ENCODE measurements at places on chromosomes 7 and 10.

GRCh38 chr10:127018298-127018650 is 113.0 kb downstream of the DOCK1 start:
- no peak for DNase-seq

DNA sequence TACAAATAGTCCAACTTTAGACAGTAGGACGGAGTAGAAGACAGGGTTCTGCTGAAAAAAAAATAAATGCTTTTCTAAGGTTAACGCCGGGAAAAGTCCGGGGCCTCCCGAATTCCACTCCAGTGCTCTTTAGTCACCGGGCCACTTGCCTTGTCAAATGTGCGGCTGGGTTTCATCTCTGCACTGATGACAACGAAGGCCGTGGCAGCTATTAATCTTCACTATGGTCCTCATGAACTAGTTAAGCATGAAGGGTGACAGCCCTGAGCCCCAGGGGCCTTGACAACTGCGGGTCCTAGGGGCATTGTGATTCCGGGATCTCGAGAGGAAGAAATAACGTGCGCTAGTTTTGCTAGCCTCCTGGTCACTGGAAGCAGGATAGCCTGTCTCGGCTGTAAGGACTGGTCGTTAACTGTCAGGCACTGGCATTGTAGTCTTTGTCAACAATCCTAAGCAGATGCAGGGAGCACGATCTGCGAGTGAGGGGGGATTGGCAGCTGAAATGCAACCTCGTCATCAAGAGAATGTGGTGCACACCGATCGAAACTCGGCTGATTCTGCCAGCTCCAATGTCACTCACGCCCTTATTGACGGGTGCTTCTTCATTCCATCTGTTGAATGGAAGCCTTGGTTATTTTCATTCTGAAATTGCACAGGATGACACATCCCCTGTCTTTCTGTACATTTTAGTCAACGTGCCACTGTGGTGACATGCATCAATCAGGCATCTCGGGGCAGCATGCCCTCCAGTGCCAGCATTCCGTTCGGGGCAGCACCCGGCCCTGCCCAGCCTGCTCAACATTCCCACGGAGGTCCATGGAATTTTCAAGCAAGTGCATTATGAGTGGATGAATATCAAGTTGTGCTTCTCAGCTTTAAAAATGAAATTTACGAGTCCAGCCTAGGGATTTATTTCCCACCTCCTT is 51.6 kb upstream of the MGMT start:
- DNase-seq: no peak

- DNase-seq: peak; percentile 41
Observed at GRCh38 chr10:124732931-124733570, 11.1 kb downstream of the FAM53B start.

DNA sequence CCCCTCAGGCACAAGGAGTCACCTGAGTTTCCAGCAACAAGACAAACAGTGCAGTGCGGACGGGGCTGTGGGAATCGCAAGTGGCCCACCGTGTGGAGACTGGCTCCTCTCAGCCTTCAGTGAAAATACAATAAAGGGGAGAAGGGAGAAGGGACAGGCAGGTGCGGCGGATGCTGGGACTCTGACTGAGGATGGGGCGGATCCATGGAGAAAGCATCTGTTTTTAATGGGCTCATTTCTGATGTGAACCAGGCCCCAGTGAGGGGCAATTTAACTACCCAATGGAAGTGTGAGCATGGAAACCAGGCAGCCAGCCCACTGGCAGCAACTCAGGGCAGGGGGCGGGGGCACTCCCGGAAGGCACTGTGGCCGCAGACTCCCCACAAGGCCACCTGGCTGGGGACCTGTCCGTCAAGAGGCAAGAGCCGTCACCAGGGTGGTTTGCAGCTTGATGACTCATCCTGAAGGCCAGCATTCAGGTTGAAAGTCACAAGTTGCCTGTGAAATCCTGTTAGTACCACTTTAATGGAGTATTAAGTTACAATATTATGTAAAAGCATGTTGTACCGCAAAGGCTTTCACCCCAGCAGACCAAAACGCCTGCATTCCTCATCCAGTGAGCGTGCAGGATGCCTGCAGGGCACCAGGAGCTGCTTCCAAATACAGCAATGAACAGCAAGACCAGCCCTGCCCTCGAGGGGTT is 476.4 kb downstream of the PTPRN2 start:
- DNase-seq: no peak

DNA sequence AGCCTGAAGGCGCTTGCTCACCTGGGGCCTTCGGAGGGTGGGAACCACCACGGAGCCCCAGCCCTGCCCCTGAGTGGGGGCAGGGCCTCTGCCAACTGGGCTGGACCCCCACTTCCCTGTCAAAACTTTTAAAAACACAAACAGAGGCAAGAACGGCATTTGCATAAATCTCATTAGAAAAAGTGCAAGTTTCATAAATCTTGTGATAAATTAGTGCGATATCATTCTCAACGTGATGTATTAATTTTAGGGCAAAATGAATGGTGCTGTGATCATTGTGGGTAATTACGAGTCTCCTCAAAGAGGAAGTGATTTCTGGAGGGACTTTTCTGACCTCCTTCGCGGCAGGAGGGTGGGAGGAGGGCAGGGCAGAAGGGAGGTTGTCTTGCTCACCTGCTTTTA is 98.3 kb downstream of the CDH23 start:
- DNase-seq: no peak

DNA sequence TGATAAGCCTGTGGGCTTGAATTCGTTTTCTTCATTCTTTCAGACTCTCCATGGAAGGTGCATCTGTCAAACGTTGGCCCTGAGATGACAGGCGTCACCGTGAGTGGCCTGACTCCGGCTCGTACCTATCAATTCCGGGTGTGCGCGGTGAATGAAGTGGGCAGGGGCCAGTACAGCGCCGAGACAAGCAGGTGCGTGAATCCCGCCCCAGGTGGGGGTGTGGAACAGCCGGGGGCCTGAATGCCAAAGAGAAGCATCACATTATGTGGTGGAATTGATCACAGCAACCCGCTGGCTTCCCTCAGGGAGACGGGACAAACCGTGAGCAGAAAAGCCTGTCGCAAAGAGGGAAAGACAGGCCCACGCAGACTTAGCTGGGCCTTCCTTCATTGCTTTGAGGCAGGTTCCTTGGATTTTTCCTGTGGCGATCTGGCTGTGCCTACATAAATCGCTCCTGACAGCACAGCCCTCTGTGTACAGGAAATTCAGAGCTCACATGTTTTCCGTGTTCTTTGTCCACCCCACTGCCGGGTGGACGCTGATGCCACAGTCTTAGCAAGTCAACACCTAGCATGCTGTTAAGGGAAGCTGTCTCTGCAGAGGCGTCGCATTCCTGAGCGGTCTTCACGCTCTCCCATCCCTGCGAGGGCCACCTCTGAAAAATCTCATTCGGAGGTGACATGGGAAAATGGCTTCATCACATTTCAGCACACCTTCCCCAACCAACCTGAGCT is 671.0 kb upstream of the FOXK1 start:
- no peak for DNase-seq

DNA sequence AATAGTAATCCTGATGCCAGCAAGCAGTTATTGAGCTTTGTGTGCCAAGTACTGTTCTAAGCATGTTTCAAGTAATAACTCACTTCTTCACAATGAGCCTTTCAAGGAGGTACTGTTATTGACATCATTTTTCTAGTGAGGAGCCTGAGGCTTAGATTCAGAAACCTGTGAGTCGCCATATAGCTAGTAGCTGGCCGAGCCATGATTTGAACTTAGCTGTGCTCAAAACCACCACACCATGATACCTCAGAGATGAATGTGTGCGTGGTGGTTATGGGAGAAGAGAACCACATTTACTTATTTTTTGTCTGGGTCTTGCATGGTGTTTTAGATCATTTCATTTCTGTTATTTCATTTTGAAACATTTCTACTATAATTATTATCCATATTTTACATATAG is 578.9 kb downstream of the AUTS2 start:
- no peak for DNase-seq

GRCh38 chr7:141356161-141356560 is 195.0 kb upstream of the AGK start:
- DNase-seq: no peak

GRCh38 chr10:8594176-8594575 is 539.7 kb downstream of the GATA3 start:
- DNase-seq: no peak

DNA sequence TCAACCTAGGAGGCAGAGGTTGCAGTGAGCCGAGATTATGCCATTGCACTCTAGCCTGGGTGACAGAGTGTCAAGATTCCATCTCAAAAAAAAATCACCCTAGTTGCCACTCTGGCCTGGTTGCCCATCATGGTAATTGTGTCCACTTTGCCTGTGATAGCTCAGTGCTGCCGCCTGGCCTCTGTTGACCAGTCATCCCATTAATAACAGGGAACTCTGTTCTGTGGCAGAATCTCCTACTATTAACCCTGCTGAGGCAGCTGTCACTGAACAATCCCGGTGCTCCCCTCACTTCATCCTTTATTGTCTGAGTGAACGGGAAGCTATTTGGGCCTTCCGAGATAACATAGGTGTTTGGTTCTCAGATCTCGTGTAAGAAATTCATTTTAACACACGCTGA is 14.6 kb downstream of the ZNF3 start:
- DNase-seq: no peak

GRCh38 chr10:84405662-84406061 is 77.3 kb downstream of the CCSER2 start:
- no peak for DNase-seq

DNA sequence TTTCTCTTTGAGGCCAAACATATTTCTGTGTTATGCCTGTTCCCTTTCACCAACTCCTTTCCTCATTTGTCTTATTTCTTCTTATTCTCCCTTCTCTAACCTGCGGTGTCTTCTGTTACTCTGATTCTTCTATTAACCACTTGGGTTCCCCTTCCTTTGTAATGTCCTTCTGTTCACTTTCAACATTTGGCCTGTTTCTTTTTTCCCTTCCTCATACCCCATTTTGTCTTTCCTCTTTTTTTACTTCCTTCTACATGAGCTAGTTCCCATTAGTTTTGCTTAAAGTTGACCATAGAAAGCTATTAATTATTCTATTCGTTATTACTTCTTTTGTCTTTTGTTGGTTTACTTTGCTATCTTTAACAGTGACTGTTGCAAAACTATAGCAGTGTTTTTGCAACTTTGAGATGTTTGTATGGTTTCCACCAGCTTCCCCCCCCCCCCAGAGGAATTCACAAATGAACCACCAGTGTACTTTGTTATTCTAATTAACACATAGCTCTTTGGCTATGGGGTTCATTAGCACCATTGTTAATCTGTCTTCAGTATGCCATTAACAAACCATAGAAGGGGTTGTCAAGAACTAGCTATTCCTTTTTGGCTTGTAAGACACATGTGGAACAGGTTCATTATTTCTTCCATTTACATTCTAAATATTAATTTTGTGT is 2.9 kb downstream of the LRGUK start:
- DNase-seq: no peak

DNA sequence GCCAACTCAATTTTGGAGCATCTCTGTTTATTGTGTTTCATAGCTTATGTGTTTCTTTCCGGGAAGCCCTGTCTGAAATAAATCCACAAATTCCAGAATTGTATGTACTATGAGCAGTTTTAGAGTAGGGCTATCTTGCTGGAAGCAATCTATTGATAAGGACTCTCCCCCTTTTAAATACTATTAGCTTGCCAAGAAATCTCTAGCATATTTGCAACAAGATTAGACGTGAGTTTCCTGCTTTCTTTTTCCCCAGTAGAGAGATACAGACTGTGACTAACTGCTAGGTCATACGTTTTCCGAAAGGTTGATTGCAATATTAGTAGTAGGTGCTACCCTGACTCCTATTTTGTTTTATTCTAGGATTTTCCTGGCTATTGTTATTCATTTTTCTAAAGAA is 277.0 kb downstream of the MALRD1 start:
- DNase-seq: no peak

- DNase-seq: no peak
Observed at GRCh38 chr7:135160098-135160857, 10.2 kb downstream of the CYREN start.

- no peak for DNase-seq
Observed at GRCh38 chr7:96250776-96251361, 71.0 kb downstream of the SLC25A13 start.

DNA sequence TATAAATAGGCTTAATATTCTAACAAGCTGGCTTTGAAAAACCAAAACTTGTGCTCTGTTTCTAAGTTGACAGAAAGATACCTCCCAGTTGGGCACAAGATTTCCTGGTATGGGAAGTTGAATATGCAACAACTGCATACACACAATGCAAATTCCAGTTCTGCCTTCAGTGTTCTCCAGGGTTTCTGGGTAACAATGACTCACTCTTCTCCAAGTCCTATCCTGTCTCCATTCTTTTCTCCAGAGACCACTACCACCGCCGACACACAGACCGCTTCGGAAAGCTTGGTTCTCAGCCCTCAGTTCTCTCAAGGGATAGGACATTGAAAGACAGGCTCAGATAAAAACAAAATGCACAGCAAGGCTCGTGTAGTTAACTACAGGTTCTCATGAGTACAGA is 12.2 kb downstream of the PDE1C start:
- no peak for DNase-seq

DNA sequence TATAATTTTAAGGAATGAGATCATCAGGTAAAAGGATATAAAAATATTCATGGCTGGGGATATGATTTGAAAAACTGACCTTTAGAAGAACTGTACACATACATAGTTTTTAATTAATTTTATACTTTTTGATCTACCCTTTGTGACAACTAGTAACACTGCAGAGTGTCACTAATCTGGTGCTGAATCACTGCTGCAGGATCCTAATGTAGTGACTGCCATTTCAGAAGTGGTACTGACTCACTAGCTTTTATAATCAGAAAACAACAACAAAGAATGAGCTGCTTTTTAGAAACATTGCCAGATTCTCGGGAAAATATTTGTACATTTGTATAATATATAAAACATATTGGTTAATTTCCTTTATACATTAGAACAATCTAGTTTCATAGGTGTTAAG is 110.4 kb downstream of the HIPK2 start:
- no peak for DNase-seq

GRCh38 chr7:133344275-133344674 is 91.4 kb downstream of the EXOC4 start:
- DNase-seq: no peak

GRCh38 chr7:106865130-106866041 is at the start of gene PIK3CG:
Gene PIK3CG, plus strand, starts transcription at chr7:106865282. Its CDS starts 2,280 bp downstream, at chr7:106867562.
- DNase-seq: no peak

DNA sequence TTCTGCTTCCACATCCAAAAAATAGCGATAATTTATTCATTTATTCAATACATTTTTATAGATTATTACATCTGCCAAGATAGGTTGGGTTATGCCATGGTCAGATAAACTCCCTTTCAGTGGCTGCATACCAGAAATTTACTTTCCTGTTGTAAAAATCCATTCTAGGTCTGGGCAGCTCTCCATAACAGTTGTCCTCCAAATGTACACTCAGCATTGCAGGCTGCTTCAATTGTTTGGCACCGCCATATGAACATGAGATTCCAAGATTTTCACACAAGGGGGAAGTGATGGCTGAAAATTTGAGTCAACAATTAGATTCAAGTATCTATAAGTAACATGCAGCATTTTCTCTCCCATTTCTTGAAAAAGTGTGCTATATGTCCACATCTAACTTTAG is 568.7 kb downstream of the ETV1 start:
- DNase-seq: no peak
